Nephron progenitor cell (in vitro differentiated cells): ENCODE measurements at places on chromosomes 16 and 17.

- peak; percentile 75 for DNase-seq
These were observed 16.0 kb downstream of the SOX8 start for GRCh38 chr16:997440-998051.

- peak; percentile 30 for DNase-seq
These were observed 113.1 kb downstream of the RAP1GAP2 start for GRCh38 chr17:2909175-2909845.

DNA sequence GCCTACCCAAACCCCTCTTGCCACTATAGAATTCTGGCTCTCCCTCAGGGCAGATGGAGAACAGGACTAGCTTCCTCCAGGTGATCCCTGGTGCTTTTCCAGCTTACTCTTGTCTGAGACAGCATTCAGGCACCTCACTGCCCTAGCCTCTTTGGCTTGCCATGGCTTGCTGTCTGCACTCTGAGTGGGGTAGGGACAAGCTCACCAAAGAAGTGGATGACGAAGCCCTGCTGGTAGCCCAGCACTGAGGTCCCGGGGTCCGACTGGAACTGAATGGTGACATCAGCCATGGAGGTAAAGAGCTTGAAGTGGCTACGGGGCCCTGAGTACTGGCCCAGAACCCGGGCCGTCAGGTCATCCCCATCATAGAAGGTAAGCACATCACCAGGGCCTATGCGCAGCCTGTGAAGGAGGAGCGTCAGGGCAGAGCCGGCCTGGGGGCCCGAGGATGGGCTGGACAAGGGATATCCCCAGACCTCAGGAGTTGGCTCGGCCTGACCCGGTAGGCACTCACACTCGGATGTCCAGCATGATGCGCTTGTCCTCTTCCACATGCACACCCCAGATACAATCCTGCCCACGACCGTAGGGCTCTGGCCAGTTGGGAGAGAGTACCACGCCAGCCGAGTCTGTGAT lies 7.6 kb upstream of the PHF12 start:
- DNase-seq: no peak

DNA sequence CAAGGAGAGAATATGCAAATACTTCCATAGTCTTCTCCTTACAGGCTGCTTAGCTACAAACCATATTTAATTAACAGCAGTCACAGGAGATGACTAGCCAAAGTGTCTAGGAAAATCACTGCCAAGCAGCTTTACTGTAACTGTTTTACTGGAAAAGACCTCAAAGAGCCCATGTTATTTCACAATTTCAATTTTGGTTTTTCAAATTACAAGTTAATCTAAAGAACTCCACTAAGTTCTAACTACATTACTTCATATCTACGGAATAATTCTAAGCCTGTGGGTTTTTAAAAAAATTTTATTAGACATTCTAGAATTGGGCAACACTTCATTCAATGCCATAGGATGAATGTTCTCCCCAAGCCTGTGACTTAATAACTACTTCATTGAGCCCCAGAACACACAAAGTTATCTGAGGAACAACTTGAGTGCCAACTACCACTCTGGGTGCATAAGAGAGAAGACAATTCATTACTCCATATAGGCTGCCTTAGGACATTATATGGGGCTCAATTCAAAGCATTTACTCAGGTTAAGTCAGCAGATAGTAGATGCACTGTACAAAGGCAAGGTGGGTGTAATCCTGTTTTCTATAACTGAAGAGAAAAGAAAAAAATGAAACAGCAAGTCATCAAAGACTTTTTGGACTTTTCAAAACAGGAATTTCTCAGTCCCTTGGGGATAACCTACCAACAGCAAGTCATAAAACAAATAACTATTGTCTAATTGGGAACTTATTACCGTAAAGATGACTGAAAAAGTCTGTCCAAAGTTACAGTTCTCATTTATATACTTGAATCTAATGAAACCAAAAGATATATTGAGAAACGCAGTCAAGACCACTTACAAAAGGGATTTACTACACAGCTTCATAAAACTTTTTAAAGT lies 33.0 kb downstream of the STAT3 start:
- DNase-seq: no peak

DNA sequence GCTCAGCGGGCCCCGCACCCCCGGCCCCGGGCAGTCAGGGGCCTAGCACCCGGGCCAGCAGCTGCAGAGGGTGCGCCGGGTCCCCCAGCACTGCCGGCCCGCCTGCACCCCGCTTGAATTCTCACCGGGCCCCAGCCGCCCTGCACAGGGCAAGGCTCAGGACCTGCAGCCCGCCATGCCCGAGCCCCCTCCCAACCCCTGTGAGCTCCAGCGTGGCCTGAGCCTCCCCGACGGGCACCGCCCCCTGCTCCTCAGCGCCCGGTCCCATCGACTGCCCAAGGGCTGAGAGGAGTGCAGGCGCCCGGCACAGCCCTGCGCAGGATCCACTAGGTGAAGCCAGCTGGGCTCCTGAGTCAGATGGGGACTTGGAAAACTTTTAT lies 1.7 kb upstream of the BRCA1 start:
- no peak for DNase-seq

DNA sequence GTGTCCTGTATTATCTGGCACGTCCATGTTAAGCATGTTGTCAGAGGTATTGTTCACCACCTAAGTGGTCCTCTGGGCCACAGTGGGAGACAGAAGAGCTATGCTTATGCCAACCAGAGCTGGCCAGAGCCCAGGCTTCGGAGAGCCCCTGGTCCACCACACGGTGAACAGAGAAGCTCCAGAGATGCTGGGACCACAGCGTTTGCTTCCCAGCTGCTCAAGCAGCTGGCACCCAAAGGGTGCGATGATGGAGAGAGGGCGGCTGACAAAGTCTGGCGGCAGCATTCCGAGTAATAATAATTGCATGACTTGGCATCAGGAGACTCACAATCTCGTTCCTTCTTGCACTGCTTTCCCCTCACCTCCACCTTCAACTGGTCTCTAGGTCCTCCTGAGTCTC lies 35.8 kb upstream of the RCVRN start:
- no peak for DNase-seq

DNA sequence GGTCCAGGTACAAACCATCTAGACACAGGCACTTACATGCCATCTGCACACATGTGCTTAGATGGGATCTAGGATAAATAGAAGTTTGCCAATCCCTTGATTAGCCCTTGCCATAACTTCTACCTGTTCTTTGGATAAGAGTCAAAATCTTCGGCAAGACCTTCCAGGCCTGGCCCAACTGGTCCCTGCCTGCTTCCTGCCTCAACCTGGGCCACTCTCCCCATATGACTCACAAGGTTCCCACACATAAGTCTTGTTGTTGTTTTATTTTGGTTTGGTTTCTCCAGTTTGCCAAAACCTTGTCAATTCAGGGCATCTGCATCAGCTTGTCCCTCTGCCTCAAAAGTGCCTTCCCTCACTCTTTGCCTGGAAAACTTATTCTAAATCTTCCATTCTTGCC lies 95.3 kb upstream of the XYLT1 start:
- no peak for DNase-seq

DNA sequence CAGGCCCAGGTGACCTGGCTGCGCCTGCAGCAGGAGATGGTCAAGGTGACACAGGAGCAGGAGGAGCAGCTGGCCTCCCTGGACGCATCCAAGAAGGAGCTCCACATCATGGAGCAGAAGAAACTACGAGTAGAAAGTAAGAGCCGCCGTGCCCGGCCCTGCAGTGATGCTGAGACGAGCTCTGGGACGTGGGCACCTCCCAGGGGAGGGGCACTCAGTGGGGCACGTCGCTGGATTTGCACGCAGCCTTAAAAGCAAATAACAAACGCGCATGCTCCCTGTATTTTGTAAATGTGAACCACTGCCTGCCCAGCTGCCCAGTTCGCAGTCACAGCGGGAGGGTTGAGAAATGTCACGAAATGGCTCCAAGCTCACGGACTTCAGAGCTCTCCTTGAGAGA lies 15.3 kb upstream of the GAA start:
- DNase-seq: no peak

GRCh38 chr16:21283521-21284289 lies 5.6 kb upstream of the CRYM start:
- DNase-seq: peak; percentile 84

GRCh38 chr16:48350736-48351135 lies 34.5 kb downstream of the SIAH1 start:
- DNase-seq: no peak

- DNase-seq: peak; percentile 18
These were observed 83.2 kb downstream of the ARHGAP23 start for GRCh38 chr17:38511150-38512108.

- DNase-seq: no peak
These were observed 258.1 kb upstream of the SALL1 start for GRCh38 chr16:51409001-51409675.

DNA sequence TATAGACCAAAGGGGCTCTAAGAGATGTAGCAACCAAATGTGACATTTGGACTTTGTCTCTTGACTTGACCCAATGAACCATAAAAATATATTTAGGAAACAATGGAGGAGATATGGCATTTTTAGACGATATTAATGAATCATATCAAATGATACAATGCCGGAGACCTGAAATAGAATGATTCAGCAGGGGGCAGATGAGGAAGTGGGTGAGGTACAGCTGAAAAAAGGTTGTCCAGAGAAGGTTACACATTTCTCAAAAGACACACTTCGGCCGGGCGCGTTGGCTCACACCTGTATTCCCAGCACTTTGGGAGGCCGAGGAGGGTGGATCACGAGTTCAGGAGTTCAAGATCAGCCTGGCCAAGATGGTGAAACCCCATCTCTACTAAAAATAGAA lies 16.5 kb upstream of the SNN start:
- DNase-seq: no peak

GRCh38 chr17:40903129-40903847 lies 18.2 kb upstream of the KRT20 start:
- DNase-seq: no peak

DNA sequence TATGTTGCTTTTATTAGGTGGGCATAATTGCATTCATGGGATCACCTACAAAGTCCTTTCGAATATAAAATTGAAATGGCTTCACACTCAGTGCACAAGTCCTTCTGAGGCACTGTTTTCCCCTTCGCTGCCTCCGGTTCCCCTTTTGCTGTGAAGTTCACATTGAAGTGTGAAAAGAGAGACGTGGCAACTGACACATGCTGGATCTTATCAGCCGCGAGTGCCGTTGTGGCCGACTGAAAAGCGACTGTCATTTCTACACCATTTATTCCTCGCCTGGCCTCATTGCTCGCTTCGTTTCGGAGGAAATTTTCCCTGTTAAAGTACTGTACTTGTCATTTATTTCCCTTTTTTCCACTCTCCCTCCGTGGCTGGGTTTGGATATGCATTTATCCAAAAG lies 423.5 kb downstream of the MAF start:
- no peak for DNase-seq

DNA sequence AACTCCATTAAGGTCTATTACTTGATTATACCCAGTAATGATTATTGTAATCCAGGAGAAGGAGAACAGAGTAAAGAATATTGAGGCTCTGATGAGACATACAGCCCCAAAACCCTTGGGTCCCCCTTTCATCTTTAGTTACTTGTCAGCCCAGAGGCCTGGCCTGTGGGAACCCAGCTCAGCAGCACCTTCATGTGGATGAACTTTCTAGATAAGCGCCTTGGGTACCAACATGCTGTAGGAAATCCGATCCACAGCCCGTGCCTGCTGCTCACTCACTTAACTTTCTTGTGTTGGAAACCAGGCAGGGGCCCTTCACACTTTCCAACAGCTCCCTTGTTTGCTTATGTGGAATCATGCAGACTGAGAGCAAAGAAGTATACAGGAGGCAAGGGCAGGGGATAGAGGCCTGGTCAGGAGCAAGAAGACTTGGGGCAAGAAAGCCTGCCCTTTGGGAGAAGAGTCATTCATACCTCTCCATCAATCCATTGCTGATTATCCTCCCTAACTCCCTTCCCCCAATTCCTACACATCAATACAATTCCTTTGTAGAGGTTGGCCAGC lies 64.0 kb upstream of the SOX9 start:
- no peak for DNase-seq

- no peak for DNase-seq
These were observed 621 bp downstream of the KCNJ2 start for GRCh38 chr17:70169709-70170597.

DNA sequence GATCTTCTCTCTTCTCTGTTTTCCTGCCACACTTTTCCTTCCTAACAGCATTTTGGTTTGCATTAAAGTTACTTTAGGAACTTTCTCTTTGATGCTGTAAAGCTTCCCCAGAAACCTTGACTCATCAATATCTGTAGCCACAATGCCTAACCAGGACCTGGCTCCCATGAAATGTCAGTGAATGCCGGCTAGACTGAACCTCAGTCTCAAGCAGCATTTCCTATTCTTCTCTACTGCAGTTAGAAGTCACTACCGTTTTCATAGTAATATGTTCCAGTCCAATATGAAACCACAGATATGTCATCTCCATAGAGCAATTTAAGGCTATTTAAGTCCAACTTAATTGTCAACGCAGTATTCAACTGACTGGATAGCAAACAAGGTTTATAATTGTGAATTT lies 28.9 kb downstream of the ITFG1 start:
- DNase-seq: no peak

GRCh38 chr17:44775838-44776621 lies 17.2 kb downstream of the ADAM11 start:
- DNase-seq: no peak

DNA sequence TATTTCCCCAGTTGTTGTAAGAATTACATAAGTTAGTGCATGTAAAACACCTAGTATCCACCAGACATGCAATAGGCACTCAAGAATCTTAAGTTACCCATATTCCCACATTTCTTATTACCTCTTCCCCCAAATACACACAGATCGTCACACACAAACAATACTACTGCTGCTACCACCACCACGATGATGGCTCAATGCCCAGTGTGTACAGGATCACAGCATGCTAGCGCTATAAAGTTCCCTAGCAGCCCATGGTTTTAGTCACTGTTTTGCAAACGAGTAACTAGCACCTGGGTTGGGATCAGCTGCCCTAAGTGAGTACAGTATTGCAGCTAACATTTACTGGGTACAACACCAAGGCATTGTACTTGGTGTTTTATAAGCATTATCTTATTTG lies 411.7 kb downstream of the UTP18 start:
- no peak for DNase-seq

GRCh38 chr16:68995011-68995504 lies 110.4 kb upstream of the HAS3 start:
- no peak for DNase-seq

- no peak for DNase-seq
These were observed 5.9 kb downstream of the CYGB start for GRCh38 chr17:76531486-76532038.

DNA sequence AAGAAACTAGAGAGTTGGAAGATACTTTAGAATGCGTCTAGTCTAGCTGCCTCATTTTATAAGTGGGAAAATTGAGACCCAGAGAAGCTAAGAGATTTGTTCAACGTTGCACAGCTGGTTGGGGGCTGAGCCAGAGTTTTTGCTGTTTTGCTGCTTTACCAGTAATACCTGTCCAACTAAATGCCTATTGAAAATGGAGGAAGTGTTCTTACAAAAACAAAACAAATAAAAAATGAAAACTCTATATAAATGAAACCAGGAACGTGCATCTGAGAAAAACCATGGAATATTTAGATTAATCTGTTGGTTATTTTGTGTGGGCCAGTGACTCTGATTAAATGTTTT lies 13.8 kb downstream of the NLK start:
- DNase-seq: no peak

- no peak for DNase-seq
These were observed 118.7 kb upstream of the NLRP1 start for GRCh38 chr17:5702951-5703510.

GRCh38 chr16:4391631-4392381 lies 20.2 kb downstream of the VASN start:
- peak; percentile 39 for DNase-seq
